ENCODE measurements at places on chromosomes 12 and 14.

DNA sequence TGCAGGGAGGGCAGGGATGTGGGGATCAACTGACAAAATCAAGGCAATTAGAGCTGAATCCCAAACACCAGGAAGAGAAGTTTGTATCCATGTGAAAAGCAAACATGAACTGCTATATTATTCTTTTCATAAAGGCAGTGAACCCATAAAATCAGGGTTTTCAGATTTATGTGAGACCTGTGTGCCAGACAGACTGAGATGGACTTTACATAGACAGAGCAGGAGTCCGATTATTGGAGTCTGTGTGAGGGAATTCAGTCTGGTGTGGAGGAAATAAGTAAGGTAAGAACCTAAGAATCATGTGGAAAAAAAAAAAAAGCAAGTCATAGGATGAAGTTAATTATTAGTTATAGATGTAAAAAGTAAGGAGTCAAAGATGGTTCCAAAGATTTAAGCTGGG is 45.1 kb upstream of the SYCP3 start:
- DNase-seq, result no peak

- no peak for DNase-seq
These were observed 10.7 kb downstream of the TBX3 start for GRCh38 chr12:114673169-114673833.

- no peak for DNase-seq
These were observed 82.0 kb downstream of the CATSPERB start for GRCh38 chr14:91649930-91650329.

DNA sequence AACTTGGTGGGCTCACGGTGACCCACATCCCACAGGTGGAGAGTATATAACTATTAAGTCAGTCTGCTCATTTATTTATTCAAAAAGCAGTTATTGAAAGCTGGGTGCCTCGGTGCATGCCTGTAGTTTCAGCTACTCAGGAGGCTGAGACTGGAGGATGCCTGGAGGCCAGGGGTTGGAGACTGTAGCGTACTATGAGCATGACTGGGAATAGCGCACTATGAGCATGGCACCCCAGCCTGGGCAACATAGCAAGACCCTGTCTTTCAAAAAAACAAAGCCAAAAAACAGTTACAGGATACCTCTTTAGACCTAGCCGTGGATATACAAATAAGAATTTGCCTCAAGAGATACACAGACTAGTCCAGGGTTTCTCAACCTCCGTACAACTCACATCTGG is 139.8 kb downstream of the ZFP36L1 start:
- no peak for DNase-seq

DNA sequence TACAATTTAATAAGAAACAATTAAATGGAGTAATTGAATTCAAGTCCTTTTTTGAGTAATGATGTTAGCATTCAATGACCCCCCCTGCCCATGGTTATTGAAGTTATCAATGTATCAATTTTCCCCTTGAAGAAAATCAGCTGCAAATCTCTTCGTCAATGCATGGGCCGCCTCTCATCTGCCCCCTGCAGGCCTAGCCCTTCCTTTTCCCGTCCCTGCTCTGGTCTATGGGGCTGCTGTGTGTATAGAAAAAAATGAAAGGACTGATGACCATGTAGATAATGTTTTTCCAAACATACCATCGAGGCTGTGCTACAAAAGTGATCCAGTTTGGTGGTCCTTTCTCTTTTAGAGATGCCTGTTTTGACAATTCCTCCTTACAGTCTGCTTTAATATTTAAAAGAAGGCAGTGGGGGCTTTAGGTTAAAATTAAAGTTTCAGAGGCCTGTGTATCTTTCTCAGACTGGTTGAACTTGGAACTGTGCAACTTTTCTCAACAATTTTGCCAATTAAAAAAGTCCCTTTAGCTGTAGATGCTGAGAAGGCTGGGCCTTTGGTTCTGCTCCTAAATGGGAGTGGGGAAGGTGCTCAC is 98.4 kb downstream of the APAF1 start:
- DNase-seq, result no peak

- no peak for DNase-seq
These were observed 314 bp upstream of the DHRS7 start for GRCh38 chr14:60165547-60165876.

DNA sequence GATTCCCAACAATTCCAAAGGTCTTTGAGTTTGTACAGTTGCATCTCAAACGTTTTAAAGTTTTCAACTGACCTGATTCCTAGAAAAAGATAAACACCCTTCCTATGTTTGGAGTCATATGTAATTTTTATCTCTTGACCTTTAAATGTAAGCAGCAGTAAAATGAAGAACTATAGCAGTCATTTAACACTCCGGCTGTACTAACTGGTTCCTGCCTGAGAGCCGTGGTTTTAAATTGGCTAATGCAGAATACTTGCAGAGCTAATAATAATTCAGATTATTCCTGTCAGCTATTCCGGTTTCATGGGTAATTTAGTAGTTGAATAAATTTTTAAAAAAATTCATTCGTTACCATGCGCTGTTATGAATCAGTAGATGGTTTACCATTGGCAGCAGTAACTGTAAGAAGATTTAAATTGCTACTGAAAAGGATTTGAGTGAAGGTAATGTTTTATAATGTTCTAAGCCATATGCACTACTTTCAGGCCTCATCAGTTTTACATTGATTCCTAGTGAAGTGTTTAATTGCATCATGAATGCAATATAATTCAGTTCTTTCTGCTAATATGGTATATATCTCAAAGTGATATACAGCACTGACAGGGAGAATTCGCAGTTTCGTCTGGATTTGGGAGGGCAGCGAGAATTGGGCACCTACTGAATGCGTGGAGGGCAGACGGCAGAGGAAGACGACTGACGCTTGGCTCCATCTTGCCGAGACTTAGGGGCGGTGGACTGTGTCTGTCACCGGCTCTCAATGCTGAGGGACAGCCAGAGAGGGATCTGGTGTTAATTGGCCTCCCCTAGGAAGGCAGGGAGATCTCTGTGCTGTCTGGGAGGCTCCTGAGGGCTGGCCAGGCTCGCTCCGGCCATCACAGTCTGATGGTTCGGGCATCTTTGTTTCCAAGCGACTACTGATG is 217.7 kb downstream of the PHETA1 start:
- DNase-seq, result no peak

DNA sequence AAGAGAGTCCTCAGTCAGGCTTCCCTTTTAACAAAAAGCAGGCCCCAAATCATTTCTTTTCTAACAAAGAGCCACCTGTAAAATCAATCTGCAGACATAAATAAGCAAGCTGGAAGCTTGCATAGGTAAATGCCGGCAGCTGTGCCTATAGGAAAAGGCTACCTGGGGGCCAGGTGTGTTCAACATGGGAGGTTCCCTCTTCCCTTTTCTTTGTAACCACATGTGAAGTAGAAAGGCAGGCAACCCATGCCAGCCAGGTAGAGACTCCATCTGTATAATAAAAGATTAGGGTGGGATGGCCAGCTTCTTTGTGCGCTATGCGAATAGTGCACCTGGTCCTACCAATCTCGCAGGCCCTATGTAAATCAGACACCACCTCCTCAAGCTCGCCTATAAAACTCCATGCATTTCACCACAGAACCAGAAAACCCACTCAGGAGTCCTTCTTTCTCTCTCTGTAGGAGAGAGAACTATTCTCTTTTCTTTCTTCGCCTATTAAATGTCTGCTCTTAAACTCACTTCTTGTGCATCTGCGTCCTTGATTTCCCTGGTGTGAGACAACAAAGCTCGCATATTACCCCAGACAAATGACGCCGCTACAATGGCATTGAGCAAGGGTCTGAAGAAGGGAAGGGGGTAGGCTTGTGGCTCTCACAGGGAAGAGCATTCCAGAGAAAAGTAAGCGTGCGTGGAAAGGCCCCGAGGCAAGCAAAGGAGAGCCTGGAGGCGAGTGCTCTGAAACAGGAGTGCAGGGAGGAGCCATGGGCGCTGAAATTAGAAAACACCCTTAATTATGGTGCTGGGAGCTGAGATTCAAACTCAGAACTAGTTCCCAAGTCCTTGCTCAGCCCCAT is 67.2 kb downstream of the TTC9 start:
- DNase-seq, result no peak
